GM19239 (cell line): ENCODE measurements at places on chromosomes 16 and 17.

DNA sequence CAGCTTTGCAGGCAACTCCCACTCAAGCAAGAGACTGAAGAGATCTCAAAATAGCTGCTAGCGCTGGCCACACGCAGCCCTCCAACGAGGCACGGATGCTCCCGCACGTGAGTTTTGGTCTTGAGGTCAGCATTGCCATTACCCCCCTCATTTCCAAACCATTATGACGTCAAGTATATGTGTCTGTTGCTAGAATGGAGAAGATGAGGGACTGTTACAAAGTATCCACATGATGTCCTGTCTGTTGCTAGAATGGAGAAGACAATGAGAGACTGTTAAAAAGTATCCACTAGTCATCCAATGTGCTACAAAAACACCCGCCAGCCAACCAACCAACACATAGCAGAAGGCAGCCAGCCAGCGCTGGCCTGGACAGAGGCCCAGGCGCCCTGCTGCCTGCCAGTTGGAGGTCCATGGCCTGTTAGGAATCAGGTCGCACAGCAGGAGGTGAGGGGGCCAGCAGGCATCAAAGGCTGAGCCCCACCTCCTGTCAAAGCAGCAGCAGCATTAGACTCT lies 24.8 kb downstream of the KLHDC4 start:
- no peak for DNase-seq

- DNase-seq: no peak
Measured at GRCh38 chr16:21634216-21634615, 18.2 kb downstream of the IGSF6 start.

- DNase-seq: no peak
Measured at GRCh38 chr17:57632294-57632693, 112.8 kb downstream of the CCDC182 start.

DNA sequence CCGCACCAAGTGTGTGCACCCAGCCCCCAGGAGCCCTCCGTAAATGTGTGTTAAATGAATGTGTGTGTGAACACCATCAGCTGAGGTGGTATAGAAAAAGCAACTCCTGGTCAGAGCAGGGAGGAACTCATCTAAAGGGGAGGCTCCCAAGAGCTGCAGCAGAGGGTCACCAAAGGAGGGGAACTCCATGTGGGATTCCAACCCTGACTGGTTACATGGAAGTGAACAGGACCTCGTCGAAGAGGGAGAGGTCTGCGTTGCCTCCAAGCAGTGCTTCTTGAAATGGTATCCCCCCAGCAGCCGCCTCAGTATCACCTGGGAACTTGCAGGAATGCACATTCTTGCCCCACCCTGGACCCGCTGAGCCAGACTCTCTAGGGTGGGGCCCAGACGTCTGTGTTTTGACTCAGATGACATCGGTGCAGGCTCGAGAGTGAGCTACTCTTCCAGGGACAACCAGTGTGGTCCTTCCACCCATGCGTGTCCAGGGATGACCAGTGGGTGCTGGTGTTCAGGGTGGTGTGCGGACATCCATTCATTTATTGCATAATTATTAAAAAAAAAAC lies 30.8 kb downstream of the ADCY9 start:
- no peak for DNase-seq

GRCh38 chr17:48575673-48576478 lies 2.3 kb downstream of the HOXB4 start:
- no peak for DNase-seq

DNA sequence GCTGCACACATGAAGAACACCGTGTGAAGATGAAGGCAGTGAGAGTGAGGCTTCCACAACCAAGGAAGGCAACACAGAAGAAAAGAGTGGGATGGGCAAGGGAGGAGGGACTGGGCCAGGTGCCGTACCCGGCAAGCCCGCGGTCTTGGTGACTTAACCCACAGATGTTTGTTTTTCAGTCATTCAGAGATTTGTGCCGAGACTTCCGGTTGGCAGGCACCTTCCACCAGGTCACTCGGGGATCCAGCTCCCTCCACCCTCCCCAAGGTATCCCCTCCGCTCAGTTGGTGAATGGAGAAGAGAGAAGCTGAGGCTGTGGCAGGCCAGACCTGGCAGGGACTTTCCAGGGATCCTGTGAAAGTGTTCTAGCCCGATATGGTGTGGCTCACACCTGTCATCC lies 4.9 kb upstream of the KREMEN2 start:
- no peak for DNase-seq

DNA sequence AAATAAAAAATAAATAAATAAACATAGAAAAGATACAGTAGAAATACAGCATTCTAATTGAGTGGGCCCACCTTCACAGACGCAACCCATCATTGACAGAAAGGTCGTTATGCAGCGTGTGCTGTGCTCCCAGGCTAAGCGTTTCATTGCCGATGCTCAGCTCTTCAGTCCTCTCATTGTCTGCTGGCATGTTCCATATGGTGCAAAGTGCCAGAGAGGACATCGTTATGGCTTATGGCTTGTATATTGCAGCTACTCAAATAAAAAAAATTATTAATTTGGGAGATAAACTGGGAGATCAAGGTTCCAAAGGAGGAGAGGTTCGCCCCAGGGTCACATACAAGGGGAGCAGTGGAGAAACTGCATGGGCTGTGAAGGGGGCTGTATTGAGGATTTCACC lies 11.3 kb upstream of the UBALD2 start:
- no peak for DNase-seq

GRCh38 chr17:2841606-2842005 lies 45.4 kb downstream of the RAP1GAP2 start:
- no peak for DNase-seq

DNA sequence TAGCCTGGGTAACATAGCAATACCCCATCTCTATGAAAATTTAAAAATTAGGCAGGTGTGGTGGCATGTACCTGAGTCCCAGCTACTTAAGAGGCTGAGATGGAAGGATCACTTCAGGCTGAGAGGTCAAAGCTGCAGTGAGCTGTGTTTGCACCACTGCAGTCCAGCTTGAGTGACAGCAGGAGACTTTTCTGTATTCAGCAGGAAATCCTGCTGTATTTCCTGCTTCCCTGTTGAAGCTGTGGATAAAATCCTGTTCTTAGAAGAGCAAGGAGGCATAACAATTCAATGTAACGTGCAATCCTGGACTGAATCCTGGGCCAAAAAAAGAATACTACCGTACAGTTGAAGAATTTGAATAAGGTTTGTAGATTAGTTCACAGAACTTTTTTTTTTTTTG lies 62.2 kb downstream of the FBXL20 start:
- no peak for DNase-seq

- no peak for DNase-seq
Measured at GRCh38 chr17:9432934-9433421, 142.6 kb downstream of the STX8 start.

DNA sequence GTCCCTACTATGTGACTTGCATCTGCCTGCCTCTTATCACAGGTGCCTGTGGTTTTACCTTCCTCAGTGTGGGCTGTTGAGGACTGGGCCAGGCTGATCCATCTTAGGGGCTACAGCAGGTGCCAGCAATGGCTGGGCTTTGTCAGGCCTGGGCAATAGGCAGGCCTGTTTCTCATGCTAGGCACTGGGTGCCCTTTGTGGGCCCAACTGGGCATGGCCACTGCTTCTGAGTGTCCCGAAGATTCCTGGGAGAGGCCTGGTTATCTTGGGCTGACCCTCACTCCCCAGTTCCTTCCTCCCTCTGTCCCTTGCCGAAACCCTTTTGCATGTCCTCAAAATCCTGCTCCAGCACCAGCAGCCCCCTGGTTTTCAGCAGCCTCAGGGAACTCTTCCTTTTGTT lies 1024.9 kb downstream of the KCNJ18 start:
- no peak for DNase-seq

DNA sequence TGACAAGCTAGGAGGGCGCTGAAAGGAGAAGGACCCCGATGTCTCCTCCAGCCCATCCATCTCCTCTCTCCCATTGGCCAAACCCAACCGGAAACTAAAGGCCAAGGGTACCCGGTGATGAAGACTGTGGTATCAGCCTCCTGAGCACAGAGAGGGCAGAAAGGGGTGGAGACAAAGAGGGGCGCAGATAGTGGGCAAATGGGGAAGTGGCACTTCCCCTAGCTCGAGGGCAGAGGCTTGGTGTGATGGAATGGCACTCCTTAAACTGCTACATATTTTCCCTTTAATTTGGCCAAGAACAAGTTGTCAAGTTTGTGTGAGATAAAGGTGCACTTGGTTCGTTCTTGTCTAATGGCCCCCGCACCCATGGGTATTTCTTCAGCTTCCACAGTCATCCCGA lies 27.8 kb downstream of the IL4R start:
- no peak for DNase-seq

DNA sequence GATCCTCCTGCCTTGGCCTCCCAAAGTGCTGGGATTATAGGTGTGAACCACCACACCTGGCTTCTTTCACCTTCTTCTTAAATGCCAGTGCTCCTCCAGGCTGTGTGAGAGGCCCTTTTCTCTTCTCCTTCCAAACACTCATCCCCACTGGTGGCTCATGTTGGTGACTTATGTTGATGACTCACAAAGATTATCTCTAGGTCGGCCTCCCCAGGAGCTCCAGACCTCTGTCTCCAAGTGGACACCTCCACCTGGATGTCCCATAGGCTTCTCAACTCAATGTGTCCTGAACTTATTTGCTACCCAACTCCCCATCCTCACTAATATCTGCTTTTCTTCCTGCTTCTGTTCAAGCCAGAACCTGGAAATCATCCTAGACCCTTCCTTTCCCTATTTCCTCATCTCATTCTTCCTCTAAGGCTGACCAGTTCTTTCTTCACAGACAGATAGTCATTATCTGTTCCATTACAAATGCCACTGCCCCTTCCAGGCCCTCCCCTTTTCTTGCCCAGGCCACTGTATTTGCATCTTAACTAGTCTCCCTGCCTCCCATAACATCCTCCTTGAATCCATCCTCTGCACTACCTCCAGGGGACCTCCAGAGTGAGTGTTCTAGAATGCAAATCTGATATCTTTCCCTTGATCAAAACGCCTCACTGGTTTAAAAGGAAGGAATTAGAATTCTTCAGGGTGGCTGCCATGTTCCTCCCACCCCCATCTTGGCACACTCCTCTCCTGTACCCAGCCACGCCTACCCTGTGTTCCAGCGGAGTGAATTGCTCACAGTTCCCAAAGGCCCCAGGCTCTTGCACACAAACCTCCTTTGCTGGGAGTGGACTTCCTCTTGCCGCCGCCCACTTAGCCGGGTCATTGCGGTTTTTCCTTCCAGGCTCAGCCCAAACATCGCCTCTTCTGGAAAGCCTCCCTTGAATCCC lies 34.8 kb upstream of the FBXO47 start:
- DNase-seq: no peak

DNA sequence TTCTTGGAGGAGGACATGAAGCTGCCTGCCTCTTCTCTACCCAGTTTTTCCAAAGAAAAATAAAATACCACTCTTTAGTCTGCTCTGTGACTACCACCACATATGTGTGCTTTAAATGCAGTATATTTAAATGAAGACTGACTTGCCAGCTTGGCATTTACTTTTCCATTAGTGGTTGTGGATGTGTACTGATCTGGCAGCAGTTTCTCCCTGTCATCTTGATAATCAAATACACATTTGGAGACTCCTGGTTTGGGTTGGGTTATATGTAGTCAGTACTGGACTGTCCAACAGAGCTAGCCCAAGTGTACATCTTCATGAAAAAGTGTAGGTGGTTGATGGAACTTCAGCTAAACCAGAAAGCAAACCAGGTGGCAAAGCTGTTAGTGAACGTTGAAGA lies 19.9 kb downstream of the COX10 start:
- no peak for DNase-seq

- DNase-seq: no peak
Measured at GRCh38 chr17:65472666-65473309, 88.7 kb downstream of the AXIN2 start.

- DNase-seq: no peak
Measured at GRCh38 chr17:64994781-64995538, 61.6 kb downstream of the GNA13 start.

GRCh38 chr16:19203374-19203966 lies 35.4 kb downstream of the SYT17 start:
- no peak for DNase-seq

DNA sequence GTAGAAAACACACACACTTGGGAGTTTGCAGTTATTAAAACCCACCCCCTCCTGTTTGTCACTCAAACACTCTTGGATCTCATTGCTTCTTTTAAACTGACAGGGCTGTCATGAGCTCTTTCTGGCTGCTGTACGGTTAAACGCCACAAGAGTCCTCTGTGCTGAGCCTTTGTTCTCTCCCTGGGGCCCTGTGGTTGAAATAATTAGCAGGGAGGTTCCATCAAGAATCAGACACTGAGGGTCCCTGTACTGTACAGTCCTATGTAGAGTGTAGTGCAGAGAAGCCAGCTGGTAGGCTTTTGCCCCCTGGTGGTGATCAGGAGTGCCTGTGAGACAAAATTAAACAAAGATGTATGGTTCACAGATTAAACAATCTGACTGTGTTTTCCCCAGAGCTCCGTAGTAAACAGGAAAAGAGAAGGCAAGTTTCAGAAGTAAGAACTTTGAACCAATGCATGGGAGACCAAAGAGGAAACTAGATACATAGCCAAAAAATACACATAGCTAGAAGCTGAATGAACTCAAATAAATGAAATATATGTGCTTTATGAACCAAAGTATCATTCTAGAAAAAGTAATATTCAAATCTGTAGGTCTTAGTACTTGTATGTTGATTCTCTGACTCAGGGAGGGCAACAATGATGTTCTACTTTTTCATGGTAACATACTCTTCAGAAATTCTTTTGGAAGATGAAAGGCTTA lies 1.4 kb upstream of the SSH2 start:
- DNase-seq: peak; percentile 34

- no peak for DNase-seq
Measured at GRCh38 chr16:11783319-11784037, 13.6 kb downstream of the ZC3H7A start.

DNA sequence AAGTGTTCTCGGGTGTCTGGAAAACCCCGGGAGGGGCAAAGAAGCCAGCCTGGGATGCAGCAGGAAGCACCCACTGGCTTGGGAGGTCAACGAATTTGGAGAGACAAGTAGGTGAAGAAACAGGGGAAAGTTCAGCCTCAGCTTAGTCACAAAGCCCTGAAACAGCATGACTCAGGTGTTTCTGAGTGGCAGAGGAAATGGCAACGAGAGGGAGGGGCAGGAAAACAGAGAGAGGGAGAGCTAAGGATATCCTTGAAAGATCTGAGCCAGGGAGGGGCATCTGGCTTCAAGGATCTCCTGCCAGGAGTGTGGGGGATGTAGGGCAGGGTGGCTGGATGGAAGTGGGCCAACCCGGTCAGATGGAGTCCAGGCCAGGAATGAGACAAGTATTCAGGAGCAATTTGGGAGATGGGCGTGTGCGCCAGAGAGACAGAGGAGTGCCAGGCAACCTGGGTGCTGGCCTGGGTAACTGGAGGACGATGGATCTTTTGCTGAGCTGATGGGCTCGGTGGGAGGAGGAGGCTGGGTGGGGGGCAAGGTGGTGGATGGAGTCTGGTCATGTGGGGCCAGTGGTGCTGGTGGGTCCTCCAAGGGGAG lies 27.2 kb downstream of the ABCC3 start:
- no peak for DNase-seq

GRCh38 chr16:87701078-87701460 lies 64.7 kb downstream of the KLHDC4 start:
- no peak for DNase-seq
